RWPE1 (cell line): ENCODE measurements at places on chromosomes 1 and 21.

DNA sequence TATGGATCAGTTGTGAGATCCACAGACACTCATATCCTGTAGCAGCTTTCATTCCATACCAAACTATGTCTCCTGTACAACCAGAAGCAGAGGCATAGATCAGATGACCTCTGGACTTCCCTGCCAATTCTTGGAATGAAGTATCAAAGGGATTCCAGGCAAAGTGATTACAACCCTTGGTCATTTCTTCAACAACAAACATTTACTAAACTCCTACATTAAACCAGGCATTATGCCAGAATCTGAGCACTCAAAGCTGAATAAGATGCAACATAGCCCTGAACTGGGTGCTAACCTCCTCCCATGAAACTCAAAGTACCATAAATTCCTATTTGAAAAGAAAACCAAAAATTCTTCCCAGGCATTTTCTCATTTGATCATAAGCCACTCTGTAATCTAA is 121.2 kb upstream of the SGIP1 start:
- DNase-seq: no peak

DNA sequence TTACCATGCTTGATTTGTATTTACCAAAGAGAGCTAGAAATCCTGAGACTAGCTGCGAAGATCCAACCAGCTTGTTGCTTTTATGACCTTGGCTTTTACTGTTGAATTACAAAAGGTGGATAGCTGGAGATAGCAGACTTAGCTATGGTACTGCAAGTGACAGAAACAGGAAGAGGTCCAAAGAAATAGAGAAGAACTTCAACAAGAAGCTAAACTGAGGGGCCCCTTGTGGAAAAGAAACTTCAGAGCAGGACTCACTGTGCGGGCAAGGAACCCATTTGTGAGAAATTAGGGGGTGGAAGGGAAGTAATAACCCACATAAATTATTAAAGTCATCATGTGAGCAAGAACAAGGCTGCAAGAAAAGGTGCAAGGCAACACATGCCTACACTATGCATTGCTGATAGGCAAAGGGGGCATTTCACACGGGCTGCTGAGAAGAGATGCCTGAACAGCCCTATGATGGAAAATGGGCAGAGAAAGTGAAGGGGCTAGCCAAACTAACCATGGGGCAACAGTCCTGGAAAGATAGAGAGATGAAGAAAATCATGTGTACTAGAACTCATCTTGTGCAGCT is 116.6 kb upstream of the PRDX6 start:
- no peak for DNase-seq

GRCh38 chr1:9200441-9200840 is 34.1 kb upstream of the H6PD start:
- DNase-seq: no peak

DNA sequence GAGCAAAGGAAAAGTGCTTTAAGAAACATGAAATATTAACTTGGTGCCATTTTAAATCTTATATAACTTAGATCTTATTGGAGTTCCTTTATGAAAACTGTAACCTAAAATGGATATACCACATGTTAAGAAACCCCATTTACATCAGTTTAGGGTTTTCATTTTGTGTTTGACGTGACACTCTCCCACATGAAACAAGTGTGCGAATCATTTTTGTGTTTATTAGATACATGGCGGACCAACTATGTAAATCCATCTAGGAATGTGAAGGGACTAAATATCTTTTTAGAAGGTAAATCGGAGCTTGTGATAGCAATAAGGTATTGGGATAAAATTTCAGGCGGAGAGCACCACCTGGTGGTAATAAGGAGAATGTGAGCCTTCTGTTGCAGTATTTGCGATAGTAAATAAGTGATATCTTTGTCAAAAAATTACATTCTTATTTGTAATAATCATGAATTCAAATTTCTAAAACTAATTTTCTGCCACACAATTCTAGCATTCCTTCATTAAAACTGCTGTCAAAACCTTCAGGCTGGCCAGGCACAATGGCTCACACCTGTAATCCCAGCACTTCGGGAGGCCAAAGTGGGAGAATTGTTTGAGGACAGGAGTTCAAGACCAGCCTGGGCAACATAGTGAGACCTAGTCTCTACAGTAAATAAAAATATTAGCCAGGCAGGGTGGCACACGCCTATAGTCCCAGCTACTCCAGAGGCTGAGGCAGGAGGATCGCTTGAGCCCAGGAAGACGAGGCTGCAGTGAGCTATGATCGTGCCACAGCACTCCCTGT is 31.3 kb downstream of the SMAP2 start:
- DNase-seq: peak; percentile 38
